Fibroblast of skin of abdomen (primary cell): ENCODE measurements at places on chromosomes 7 and 10.

- no peak for DNase-seq
Measured at GRCh38 chr7:30434140-30434799, 44.3 kb downstream of the NOD1 start.

DNA sequence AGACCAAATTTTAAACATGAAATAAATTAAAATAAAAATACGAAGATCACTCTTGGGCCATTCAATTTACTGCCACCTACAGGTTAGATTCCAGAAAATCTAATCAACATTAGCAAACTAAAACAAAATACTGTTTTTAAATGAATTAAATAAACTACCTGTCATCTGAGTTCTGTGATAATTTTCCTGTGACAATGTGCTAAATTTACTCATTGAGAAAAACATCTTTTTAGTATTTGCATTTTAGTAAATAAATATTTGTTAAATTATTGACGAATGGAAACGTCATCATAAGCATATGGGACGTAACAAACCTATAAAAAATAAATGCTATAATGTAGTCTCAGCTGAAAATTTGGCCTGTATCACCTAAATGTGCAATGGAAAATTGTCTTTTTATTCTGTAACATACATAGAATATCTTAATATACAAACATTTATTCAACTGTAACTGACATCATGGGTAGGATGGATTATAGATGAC, 72.1 kb downstream of the ITGB8 start:
- DNase-seq = no peak

GRCh38 chr10:101484175-101484745, 103.8 kb downstream of the POLL start:
- no peak for DNase-seq

DNA sequence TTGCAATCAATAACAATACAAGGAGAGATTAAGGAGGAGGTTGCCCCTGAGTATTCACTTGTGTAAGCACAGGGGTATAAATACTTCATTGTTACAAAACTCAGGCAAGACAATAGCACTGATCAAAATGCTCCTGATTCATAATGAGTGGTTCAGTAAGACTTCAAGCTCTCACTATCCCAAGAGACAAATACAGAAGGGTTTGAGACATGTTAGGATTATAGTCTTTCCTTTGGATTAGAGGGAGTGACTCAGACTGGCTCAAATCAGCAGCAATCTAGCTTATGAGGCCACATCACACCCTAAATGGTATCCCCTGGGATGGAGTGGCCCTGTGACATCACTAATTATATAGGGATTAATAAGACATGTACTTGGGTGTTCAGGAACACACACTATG, 167.2 kb upstream of the HGF start:
- no peak for DNase-seq

GRCh38 chr7:90607196-90607595, 11.1 kb downstream of the CDK14 start:
- DNase-seq = no peak

- DNase-seq = no peak
Measured at GRCh38 chr7:155527664-155528063, 18.7 kb downstream of the CNPY1 start.

DNA sequence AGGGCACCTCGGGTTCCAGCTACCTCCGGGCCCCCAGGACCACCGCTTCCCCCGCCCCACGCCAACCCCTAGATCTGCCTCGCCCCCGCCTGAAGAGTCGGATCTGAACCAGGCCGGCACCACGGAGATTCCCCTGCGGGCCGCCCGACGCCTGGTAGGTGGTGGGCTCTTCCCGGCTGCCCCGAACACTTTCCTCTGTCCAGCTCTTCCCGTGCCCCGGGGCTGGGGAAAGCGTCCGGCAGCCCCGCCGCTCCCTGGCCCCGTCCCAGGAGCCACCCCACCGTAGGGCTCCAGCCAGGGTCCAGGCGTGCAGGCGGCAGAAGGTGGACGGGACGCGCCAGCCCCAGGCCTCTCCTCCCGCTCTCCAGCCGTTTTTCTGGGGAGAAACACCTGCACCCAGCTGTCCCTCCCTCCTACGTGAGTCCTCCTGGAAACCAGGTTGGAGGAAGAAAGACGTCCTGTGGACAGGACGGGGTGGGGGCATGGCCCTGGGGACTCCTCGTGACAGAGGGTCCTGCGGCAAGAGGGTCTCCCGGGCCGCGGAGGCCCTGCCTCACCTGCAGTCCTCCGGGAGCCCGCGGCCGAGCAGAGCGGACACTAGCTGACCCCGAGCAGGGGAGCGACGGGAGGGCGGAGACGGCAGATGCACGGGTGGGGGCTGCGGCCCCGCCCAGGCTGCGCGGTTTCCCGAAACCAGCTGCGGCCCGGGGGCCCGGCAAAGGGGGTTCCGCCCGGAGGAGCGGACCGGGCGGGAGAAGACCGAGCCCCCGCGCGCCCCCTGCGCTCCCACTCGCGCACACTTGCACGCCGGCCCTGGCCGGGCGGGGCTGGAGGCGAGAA, at the start of gene TMEM176B:
TMEM176B (minus strand) TSS at position 624 of the 840 bp plus-strand sequence. CDS start 3,795 bp downstream, outside the sequence.
- no peak for DNase-seq

DNA sequence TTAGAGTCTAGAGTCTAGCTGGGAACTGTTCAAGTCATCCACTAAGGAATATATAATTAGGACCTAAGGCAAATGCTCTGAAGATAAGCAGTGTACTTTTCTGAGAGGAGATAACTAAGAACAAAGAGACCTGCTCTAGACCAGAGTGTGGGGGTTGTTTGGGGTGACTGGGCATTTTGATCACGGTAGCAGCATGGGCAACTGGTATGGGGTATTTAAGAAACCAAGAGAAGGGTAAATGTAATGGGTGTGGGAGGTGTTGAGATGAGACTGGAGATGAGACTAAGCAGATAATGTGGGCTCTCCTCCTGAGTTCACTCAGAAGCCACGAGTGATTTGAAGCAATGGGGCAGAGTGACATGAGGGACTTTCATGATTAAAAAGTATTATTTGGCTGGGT, 1082.9 kb downstream of the GATA3 start:
- DNase-seq = no peak

DNA sequence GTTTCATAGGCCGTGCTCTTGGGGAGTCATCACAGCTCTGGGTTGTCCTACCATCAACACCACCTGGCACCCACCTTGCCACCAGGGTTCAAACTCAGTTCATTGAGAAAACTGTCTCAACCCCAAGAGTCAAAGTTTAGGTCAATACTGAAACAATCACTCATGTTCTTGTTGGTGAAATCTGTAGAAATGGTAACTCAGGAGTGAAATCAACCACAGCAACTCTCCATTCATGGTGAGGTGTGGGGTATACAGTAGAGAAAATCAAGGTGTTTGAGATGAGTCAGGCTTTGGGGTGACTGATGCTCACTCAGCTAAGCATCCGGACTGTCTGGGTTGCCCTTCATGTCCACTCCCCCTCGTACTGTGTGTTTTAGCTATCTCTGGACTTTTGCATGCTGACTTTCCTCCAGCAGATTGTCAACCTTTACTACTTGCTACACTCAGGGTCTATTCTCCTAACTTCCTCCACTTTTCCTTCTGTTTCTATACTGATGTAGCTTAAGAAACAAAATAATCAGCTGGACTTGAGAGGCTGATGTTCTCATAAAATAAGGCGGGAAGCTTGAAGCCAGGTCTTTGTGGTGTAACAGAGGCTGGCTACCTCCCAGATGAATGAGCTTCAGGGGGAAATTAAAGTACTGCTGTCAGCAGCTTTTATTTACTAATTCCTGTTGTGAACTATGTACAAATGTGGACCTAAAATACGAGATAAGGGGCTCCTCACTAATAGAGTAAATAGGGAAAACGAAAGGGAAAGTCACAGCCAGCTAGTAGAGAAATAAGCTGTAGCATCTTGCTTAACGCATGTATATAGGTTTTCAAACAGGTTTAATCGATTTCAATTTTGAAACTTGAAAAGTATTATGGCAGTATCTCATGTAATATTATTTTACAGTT, 173.6 kb upstream of the AKR1E2 start:
- no peak for DNase-seq

DNA sequence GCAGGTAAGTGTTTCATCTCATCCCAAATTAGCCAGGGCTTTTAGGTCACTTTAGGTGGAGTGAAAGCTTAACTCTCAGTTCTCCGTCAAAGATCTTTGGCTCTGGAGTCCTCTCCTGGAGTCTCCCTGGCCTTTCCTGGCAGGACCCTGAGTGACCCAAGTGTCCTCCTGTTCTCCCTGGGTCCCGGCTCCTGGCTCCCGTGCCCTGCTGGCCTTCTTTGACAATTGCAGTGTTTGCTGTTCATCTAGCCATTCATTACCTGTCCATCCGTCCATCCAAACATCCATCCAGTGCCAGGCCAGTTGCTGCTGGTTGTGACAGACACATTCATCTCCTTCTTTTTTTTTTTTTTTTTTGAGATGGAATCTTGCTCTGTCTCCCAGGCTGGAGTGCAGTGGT, 6.2 kb upstream of the TPST1 start:
- no peak for DNase-seq

GRCh38 chr10:93977442-93977841, 16.3 kb upstream of the PLCE1 start:
- DNase-seq = no peak

DNA sequence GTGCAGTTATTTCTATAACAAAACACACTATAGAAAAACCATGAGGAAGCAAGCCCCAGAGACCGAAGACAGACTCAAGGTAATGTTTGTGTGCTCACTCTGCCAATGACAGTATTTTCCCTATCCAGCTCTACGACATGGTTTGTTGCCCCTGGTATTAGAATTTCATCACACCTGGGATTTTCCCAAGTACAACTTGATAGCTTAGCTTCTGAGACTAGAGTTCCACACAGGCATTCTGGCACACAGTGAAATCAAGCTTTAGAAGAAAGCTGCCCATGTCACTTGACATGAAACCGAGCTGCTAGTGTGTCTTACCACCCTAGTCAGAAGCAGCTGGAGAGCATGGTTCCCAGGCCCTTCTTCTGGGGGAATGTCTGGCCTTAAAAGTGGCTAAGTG, 44.1 kb upstream of the AKR1E2 start:
- no peak for DNase-seq
